Activated CD8-positive, alpha-beta memory T cell treated with anti-CD3 and anti-CD28 coated beads for 4 hours (primary cell): ENCODE measurements at places on chromosomes 12 and 14.

GRCh38 chr12:1622406-1622805 lies 6.6 kb upstream of the WNT5B start:
- no peak for DNase-seq

GRCh38 chr12:120590741-120591407 lies 9.7 kb upstream of the POP5 start:
- no peak for DNase-seq

GRCh38 chr12:89538897-89539296 lies 13.1 kb upstream of the POC1B start:
- no peak for DNase-seq

DNA sequence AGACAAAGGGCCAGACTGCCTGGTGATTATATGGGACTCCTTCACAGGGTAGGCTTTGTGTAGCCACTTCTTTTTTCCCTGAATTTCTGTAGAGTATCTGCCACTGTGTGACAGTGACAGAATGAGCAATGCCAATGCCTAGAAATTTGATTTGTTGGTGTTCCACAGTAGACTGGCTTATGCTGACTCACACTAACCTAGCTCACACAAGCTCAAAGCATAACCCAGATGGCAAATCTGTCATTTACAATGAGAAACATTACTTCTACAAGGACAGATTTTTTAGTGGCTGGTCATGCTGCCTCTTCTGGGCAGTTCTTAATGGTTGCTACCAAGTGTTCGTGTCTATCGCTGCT lies 15.9 kb downstream of the CFAP251 start:
- DNase-seq = no peak

GRCh38 chr14:70982200-70982599 lies 74.9 kb downstream of the PCNX1 start:
- DNase-seq = no peak

- DNase-seq = no peak
These were observed 168.3 kb downstream of the DUSP6 start for GRCh38 chr12:89183985-89184435.

DNA sequence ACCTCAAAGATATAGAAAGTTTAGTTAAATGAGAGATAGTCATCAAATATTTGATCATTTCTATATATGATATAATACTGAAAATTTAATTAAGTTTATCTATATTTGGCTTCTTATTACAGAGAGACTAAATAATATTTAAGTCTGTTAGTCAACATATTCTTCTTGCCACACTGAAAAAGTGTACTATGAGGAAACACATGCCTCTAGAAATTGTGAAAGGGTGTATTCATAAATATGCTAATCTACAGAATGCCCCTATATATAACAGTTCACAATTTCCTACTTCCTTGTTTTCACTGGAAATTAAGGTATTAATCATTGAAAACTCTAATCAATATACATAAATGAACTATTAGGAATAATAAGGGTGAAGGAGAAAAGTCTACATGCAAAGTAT lies 31.4 kb upstream of the ETV6 start:
- no peak for DNase-seq

- no peak for DNase-seq
These were observed 4.6 kb downstream of the RND1 start for GRCh38 chr12:48861111-48861510.

GRCh38 chr14:55914771-55915170 lies 203.4 kb upstream of the PELI2 start:
- no peak for DNase-seq
